ENCODE measurements at places on chromosomes 4 and X.

DNA sequence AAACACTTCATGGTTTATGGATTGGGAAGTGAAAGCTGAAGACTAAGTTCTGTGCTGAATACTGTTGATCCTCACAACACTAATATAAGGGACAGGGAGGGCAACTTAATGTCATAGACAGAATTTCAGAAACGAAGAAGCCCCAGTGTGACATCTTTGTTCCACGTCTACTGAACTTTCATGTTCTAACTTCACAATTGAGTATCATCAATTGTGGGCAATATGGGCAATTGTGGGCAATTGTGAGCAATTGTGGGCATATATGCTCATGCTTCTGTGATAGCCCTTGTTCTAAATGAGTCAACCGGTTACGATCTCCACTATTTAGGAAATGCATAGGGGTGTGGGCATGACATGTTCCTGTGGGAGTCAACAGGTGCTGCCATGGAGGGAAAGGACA is 33.7 kb downstream of the CYBB start:
- no peak for DNase-seq

DNA sequence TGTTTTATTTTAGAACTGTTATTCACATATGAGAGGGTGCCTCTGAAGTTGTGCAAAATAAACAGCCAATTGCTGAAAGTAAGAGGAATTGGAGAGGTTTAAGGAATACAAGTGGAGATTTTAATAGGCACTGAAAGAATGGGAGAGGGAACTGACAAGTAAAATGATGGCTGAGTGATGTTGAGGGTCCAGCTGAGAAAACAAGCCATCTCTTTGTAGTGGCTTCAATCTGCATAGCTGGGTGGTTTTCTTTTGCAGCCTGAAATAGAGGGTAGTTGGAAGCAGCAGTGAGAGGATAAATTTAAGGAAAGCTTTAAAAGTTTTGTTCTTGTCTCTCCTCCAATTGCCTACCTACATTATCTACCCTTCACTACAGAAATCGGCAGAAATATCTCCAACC is 106.7 kb upstream of the DGKK start:
- DNase-seq, result no peak

DNA sequence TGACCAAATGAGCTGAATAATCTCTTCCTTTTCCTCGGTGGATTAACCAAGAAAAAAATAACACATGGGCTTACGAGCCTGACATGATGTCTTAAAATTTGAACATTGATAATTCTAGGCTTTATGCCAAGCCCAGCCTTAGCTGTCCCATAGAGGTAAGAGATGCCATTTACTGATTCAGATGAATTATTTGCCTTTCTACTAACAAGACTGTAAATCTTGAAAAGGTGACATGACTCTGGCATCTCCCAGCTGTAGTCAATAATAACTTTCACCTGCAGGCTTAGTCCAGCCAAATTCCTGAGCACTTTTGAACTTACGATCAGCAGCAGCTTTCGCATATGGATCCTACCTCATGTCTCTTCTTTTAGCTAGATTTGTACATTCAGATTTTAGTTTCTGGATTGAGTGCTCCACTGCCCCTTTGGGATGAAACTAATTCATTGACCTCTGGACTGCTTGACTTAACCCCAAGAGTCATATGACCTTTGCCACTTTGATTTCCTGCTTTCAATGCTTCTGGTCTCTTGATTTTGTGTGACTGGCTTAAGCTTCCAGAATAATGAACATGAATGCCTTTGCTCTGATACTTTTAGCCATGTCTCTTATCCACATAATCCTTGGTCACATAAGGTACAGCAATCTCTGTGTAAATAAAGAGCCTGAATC is 876.4 kb upstream of the SLIT2 start:
- DNase-seq, result no peak

GRCh38 chr4:76523593-76523992 is 88.6 kb downstream of the SHROOM3 start:
- no peak for DNase-seq

GRCh38 chrX:40054793-40055192 is 43.0 kb downstream of the BCOR start:
- no peak for DNase-seq

- no peak for DNase-seq
Measured at GRCh38 chr4:158102904-158103303, 69.9 kb downstream of the GASK1B start.

DNA sequence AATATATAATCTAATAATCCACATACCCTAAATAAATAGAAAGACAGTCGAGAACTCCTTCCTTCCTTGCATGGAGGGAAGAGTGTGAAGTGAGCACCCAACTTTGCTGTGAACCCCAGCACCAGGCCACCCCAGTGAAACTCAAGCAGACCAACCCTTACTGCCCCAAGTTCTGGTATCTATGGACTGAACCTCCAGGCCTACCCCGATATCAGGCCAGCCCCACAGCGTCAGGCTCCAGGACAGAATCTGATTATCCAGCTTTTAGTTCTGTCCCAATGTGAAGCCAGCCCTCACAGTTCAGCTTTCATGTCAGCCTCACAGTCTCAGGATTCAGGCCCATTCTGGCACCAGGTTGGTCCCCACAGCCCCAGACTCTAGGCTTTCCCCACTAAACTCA is 1617.2 kb upstream of the AGA start:
- no peak for DNase-seq

- no peak for DNase-seq
Measured at GRCh38 chr4:5782829-5783476, 72.0 kb downstream of the EVC start.

DNA sequence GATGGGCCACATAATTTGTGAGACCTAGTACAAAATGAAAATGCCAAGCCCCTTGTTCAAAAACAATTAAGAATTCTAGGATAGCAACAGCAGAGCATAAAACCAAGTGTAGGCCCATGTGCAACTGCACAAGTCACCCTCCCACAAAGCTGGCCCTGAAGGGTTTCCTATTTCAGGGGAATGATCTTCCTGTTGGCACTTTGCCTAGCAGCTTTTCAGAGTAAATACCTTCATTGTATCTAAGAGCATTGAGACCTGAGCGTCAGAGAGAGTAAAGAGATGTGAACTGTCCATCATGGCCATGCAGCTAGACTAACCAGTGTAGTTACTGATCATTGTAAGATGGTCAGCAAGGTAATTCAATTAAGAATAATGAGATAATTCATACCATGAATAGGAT is 113.6 kb downstream of the CNKSR2 start:
- DNase-seq, result no peak

DNA sequence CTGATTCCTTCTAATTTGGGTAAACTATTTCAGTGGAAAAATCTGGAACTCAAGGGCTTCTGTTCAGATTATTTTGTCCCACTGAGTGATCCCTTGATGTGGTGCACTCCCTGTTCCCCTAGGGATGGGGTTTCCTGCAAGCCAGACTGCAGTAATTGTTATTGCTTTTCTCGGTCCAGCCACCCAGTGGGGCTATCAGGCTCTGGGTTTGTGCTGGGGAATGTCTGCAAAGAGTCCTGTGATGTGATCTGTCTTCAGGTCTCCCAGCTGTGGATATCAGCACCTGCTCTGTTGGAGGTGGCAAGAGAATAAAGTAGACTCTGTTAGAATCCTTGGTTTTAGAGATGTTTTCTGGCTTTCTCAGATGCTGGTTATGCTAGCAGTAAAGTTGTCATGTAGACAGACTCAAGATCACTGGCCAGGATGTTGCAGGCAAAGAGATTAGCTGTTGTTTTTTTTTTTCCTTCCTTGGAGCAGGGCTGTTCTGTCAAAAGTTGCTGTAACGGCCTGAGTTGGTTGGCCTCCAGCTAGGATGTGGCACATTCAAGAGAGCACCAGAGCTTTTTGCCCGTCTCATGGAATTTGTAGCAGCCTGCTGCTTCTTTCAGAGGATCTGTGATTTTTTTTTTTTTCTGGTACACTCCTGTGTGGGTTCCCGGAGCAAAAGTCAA is 1314.0 kb downstream of the PCDH19 start:
- DNase-seq, result no peak

DNA sequence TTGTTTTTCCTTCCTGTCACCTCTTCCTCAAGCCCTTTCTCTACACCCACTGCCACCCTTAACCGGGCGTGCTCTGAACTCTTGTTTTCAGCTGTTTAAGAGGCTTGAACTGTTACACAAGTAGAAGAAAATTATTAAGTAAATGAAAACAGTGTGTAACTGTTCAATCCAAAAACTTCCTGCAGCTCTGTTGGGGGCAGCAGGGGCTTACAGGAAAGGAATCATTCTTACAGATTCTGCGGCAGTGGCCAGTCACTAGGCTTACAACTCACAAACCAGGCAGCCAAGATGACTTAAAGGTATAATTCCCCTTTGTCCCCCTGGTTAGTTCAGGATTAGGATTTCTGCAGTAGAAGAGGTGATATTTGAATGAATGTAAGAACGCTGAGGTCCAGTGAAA is 70.2 kb upstream of the ETNPPL start:
- DNase-seq, result no peak

- DNase-seq, result no peak
Measured at GRCh38 chrX:53438832-53439230, 4.7 kb upstream of the HSD17B10 start.

DNA sequence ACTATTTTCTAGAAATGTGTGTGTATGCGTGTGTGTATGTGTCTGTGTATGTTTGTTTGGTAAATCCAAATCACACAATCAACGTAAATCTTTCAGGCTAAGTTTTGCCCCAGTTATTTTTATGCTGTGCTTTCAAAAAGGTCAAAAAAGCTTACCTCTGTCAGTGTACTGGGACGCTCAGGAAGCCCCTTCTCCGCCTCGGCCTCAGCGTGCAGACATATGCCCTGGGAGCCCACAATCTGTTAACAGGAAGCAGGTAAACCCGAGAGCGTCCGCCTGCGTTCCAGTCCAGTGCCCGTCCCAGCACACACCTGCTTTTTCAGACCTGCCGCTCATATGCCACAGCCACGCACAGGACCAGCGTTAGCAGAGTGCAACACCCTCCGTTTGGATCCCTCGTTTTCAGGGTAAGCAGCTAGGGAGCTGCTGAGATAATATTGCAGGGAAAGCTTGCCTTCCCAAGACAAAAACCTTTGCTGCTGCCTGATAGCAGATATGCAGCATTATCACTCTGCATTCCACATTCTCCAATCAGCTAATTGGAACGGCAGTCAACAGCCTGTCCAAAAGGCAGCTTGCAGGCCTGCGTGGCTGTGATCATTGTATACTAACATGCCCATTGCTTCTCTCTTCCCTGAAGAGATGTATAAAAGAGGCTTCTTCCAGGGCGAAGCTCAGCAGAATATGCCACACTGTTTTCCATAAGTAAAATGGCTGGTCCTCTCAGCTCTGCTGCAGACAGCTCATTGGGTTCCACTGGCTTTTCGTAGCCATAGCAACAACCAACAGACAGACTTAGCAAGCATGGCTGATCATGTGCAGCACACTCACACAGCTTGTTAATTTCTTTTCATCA is at the start of gene SORBS2:
Gene SORBS2 (minus strand): TSS at position 686 of the 856 bp plus-strand sequence. CDS start 121,623 bp downstream, outside the sequence.
- DNase-seq, result peak; percentile 50

- no peak for DNase-seq
Measured at GRCh38 chr4:17639136-17639535, 24.7 kb downstream of the MED28 start.

DNA sequence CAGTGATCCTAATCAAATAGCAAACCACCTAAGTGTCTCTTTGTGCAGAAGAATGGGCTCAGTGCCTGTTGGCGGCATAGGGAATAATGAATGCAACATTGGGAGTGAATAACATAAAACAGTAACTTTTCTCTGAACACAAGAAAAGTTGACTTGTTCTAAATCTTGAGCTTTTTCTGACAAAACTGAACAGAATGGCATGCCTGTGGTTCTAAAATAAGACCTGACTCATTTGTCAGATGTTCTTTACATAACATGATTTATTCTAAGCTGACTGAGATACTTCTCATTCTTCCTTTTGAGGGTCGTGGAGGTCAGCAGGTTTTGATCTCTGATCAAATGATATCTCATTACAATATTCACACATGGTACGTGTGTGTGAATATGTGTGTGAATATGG is 165.4 kb upstream of the WDR1 start:
- DNase-seq, result no peak

- no peak for DNase-seq
Measured at GRCh38 chr4:102036016-102036415, 245.5 kb downstream of the BANK1 start.

DNA sequence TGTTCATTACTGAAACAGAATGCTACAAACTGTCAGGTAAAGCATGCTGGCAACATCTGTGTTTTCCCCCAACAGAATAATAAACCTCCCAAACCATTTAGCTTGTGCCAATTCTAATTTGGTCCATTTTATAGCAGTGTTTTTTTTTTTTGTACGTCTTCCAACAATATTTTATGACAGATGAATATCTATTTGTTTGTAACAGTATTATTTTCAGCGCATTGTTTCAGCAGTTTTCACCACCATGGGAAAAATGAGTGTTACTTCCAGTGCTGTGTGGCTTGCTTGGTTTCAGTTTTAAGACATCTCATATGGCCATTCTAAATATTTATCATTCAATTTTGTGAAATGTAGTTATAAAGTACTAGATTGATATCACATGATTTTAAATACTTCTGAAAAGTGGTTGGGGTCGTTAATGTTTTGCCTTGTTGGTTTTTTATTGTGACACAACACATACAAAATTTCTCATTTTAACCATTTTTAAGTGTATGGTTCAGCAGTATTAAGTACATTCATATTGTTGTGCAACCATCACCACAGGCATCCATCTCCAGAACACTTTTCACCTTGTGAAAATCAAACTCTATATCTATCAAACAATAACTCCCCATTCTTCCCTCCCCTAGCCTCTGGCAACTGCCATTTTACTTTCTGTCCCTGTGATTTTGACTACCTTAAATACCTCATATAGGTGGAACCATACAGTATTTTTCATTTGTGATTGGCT is 25.6 kb upstream of the TBC1D19 start:
- DNase-seq, result no peak

- no peak for DNase-seq
Measured at GRCh38 chrX:48695534-48695896, 1.0 kb upstream of the SUV39H1 start.

DNA sequence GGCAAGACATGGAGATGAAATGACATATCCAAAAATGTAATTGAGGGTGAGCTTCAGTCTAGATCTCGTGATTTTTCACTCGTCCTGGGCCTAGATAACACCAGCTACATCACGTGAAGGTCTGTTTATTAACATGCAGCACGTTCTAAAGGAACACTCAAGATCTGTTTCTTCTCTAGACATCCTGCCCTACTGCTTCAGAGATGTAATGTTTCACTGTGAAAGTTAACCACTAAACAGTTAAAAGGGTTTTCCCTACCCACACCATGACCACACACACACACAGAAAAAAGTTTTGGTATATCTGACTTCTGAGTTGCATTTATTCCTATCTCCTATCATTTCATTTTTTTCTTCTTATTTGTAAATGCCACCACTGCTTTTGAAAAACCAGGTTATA is 52.3 kb upstream of the SMIM31 start:
- DNase-seq, result no peak

DNA sequence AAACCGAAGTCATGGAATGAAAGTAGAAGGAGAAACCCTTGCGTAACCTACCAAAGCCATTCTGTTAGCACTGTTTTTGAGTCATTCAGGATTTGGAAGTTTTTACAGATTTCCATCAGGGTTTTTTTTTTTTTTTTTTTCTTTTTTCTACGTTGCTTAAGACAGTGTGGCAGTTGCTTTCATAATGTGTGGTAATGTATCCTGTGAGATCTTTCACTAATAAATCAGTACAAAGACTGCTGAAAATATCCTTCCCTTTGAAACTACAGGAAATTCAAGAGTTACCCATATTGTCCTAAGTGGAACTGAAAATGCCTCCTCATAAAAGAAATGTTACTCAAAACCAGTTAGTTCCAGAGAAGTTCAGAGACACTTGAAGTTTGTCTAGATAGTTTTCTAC is 137.8 kb downstream of the RAPGEF2 start:
- DNase-seq, result no peak

GRCh38 chr4:85637778-85638177 is 162.8 kb downstream of the ARHGAP24 start:
- no peak for DNase-seq

Data from PC-9 (cell line).